ENCODE measurements at places on chromosomes 16 and 17.

DNA sequence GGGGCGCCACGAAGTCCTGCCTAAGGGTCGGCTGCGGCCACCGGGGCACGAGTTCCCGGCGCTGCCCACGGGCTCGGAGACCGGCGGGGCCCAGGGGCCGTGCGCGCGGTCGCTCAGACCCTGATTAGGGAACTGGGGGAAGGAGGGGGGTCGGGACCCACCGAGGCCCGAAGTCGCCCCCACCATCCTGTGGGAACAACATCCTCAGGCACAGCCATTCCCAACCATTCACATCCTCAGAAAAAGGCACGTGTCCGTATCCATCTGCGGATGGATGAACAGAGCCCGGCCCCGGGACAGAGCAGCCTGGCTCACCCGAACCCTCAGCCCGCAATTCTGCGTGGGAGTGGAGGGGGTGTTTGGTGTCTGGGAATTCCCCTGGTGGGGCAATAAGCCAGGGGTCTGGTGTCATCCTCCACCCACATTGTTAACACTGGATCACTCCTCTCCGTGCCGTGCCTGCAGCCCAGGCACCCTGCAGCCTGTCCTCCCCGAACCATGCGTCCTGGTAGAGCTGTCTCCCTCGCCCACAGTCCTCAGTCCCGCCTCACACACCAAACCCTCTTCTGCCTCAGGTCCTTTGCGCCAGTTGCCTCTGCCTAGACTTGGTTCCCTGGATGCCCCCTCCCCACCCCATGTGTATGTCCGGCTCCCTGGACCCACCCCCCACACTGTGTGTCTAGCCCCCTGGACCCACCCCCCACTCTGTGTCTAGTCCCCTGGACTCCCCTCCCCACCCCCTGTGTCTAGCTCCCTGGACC lies 789 bp upstream of the CCDC57 start:
- DNase-seq, result peak; percentile 82

GRCh38 chr16:86984991-86985647 lies 332.1 kb downstream of the C16orf95 start:
- peak; percentile 18 for DNase-seq

DNA sequence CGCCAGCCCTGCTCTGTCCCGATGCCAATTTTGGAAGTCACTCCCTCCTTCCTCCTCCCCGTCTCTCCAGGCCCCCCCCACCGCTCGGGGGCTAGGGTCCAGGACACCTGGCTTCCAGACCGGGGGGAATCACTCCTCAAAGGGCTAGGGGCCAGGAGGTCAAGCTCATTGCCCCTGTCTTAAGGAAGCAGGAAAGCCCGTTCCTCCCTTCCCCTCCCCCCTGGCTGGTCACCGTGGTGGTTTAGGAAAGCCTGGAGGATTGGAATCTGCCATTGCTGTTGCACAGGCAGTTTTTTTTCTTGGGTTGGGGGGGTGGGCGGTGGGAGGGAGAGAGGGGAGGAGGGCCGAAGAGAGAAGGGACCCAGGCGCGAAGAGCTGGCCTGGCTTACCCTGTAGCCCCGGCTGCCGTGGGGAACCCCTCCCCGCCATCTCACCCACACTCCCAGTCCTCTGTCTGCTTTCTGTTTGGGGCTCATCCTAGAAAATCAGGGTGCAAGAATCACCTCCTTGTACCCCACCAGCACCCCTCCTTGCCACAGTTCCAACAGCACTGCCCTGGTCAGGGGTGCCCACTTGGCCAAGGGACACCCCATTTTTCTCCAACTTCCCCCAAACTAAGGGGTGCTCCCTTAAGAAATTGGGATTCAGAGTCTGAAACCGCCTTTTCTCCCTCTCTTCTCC lies 2.9 kb upstream of the BCL6B start:
- peak; percentile 86 for DNase-seq

DNA sequence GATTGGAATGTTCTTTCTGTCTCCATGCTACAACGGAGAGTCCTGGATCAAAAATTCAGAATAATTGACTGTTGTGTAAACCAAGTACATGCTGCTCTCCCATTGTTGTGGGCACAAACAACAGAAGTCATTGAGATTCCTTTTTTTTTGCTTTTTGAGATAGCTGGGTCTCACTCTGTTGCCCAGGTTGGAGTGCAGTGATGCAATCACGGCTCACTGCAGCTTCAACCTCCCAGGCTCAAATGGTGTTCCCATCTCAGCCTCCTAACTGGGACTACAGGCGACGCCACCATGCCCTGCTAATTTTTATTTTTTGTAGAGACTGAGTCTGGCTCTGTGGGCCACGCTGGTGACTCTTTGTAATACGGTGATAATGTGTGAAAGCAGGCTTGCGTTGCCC lies 24.5 kb downstream of the NDE1 start:
- no peak for DNase-seq

DNA sequence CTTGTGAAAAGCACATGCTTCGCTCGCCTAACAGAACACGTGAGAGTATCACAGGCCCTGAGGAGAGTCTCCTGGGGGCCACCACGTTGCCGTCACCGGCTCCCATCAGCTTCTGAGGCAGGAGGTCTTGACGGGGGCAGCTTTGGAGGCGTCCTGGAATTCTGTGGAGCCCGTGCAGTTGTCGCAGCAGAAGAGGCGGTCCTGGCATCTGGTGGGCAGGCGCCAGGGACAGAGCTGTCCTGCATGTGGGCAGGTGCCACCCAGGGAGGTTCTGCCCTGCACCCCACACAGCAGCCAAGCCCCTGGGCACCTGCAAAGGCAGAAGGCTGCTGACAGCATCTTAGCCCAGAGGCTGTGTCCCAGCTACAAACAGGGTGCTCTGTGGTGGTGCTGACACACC lies 99.0 kb upstream of the CREBBP start:
- DNase-seq, result no peak

GRCh38 chr16:48067388-48067787 lies 88.4 kb downstream of the ABCC12 start:
- DNase-seq, result no peak

GRCh38 chr16:81560979-81561657 lies 116.5 kb downstream of the CMIP start:
- no peak for DNase-seq

GRCh38 chr16:46897471-46897870 lies 13.3 kb downstream of the GPT2 start:
- DNase-seq, result no peak

DNA sequence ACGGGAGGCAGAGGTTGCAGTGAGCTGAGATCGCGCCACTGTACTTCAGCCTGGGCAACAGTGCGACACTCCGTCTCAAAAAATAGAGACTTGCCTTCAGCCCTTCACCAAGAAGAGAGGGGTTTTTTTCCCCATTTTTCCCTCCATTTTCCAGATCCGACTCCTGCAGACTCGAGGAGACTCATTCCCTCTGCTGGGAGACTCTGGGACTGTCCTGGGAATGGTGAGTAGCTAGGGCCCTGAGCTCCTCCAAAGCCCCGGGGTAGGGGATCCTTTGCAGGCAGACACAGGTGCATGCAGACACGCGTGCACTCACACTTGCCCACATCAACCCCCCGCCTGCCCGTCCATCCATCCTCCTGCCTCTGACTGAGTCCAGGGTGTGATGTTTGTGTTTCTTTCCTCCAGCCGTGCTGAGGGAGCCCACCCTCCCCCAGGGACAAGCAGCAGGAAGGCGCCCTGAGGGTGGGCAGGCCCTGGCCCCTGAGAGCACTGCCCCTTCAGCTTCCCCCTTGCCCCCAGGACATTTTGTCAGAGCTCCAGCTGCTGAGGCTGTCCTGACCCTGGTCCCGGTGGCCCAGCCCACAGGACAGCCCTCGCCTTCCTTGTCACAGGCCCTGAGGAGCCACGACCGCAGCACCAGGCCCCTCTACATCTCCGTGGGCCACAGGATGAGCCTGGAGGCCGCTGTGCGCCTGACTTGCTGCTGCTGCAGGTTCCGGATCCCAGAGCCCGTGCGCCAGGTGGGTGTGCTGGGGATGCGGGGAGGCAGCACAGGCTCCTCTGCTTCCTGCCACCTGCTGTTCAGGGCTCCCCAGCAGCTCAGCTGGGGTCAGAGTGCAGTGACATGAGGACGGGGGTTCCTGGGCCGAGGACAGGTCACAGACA lies 10.2 kb downstream of the ENDOV start:
- DNase-seq, result peak; percentile 66

- DNase-seq, result peak; percentile 63
Measured at GRCh38 chr17:19728084-19728495, 11.7 kb upstream of the SLC47A2 start.

GRCh38 chr17:66230922-66231591 lies 1.8 kb upstream of the APOH start:
- no peak for DNase-seq

- no peak for DNase-seq
Measured at GRCh38 chr17:38590988-38591758, 14.6 kb downstream of the SRCIN1 start.

- no peak for DNase-seq
Measured at GRCh38 chr17:19331134-19331533, 31.4 kb downstream of the B9D1 start.
